ENCODE measurements at places on chromosomes 5 and 9.
A peak's percentile ranks its signal among the peaks of the same experiment; 100 is the strongest.

GRCh38 chr5:140262839-140263238, 40.1 kb downstream of the PFDN1 start:
- no peak for DNase-seq

GRCh38 chr5:14714706-14715105, 50.2 kb downstream of the OTULIN start:
- DNase-seq = no peak

- no peak for DNase-seq
These were observed 172.1 kb downstream of the PPP2R2B start for GRCh38 chr5:146706321-146706972.

- no peak for DNase-seq
These were observed 381.6 kb upstream of the ADAMTS16 start for GRCh38 chr5:4758550-4758949.

GRCh38 chr9:92164490-92164889, 49.3 kb upstream of the SPTLC1 start:
- no peak for DNase-seq

DNA sequence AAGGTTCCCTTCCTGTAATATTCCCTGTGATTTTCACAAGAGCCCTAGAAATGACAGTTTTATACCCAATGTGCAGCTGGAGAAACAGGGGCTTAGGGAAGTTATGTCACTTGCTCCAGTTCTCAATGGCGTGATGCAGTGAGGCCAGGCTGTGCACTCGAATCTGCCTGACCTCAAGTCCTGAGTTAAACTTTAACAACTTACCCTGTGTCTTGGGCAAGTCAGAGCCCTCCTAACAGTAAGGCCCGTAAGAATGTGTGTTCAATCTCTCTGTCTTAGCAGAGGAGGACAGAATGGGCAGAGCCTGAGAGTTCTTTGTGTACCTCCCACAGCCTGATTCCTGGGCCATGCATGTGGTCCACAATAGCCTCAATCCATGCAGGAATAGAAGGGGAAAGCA, 181.1 kb downstream of the TRIM32 start:
- no peak for DNase-seq

DNA sequence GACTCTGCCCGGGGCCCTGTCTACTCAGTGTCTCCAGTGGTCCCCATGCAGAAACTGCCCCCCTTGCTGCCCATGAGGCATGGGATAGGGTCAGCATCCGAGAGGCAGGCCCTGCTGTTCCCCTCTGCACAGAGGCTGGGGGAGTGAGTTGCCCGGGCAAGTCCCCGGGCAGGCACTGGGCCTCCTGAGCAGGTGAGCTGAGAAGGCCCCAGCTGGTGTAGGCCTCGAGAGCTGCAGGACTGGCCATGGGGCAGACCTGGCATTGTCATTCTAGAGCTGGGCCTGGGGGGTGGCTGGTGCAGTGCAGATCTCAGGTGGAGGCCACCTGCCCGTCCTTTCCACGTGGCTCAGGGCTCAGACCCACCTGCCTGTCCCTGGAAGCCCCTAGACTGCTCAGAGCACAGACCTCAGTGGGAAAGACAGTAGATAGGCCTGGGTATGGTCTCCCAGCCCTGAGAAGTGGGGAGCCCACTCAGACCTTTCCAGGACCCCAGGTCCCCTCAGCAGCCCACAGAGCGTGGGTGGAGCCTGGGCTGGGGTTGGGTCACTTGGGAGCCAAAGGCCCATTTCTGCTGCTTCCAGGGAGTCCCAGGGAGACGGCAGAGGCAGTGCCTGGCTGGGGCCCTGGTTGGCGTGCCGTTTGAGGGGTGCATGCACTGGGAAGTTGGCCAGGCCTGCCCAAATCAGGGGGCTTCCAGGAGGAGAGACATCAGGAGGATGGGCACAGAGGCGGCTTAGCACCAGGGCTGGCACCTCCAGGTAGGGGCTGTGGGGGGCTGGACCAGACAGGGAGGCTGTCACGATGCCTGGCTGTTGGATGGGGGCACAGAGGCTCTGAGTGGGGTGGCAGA, 4.8 kb upstream of the NOTCH1 start:
- DNase-seq = no peak

GRCh38 chr9:121868626-121869025, 217.2 kb downstream of the DAB2IP start:
- DNase-seq = no peak

- DNase-seq = peak; percentile 42
These were observed 21.3 kb downstream of the C5orf58 start for GRCh38 chr5:170254056-170254455.

GRCh38 chr5:3594510-3595005, 1.1 kb upstream of the IRX1 start:
- DNase-seq = no peak

GRCh38 chr9:95409650-95410426, 92.3 kb upstream of the FANCC start:
- no peak for DNase-seq

- DNase-seq = no peak
These were observed 76.6 kb downstream of the GOLM1 start for GRCh38 chr9:86022687-86023266.

DNA sequence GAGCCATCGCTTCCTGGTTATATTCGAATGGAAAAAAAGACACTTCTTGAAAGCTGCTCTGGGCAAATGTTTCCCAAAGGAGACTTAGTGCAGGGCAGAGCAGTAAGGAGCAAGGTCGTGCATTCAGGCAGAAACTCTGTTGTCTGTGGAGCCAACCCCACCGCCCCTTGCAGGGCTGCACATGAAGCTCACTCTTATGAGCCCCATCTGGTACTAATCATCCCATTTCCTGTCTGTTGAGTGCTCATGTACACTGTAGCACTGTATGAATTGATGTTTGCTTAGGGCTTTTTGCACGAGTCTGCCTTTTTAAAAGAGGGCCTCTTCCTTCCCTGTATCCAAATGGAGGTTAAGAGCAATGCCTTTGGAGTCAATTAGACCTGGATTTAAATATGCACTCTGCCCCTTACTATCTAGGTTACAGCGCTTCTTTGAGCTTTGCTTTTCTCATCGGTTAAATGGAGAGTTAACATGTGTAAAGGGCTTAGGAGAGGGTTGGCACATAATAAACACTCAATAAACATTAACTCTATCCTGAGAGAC, 25.4 kb downstream of the HMHB1 start:
- no peak for DNase-seq

DNA sequence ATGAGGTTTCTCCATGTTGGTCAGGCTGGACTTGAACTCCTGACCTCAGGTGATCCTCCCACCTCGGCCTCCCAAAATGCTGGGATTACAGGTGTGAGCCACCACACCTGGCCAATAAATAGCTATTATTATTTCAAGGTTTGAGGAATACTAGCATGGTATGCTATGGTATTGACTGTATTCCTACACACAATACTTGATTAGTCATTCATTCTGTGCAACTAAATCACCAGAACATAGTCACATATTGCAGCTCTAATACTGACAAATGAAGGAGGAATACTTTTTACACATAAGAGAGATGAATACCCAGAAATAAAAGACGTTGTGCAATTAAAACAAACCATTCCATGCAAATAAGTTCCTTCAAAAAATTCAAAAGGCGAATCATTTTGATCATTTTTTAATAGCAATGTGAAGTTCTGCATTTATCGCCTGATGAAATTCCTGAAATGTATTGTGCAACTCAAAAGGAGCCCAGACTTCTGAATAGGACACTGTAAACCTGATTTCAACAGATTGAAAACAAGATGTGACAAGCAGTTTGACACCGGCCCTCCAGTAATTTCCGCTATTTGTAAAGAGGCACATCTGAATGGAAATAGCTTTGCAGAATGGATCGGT, 687.4 kb upstream of the SEMA6A start:
- no peak for DNase-seq

- no peak for DNase-seq
These were observed 333.6 kb upstream of the MEF2C start for GRCh38 chr5:89216606-89217005.

DNA sequence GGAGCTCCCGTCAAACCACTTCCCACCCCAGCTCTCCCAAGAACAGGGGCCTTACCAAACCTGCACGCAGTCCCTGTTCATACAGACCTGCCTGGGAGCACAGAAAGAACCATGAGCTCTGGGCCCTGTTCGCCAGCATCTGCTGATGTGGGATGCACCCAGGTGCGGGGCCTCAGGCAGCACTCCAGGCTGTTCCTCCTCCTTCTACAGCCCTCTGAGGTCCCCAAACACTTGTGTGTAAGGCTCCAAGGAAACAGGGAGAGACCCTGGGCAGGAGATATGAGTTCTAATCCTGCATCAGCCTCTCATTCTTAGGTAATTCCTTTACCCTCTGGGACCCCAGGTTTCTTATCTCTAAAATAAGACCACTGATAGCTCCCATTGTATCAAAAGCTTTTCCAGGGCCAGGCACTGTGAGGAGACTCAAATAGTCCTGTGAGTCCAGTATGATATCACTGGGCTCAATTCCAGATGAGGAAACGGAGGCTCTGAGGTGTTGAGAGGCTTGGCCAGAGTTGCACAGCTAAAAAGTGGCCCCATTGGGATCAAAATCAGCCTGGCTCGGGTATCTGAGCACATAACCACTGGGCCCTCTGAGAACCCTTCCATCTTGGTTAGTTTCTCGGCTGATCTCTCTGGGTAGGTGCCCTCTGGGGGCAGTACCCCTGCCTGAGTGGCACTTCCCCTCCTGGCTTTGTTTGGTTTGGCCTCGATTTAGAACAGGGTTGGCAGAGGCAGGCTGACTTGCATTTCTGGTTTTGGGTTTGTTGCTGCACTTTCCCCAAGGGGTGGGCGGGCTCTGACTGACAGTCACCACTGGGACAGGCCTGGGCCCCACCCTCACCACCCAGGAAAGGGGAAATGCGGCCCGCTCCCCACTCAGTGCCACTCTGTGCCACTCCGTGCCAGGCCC, 116.8 kb downstream of the RGS3 start:
- peak; percentile 30 for DNase-seq

DNA sequence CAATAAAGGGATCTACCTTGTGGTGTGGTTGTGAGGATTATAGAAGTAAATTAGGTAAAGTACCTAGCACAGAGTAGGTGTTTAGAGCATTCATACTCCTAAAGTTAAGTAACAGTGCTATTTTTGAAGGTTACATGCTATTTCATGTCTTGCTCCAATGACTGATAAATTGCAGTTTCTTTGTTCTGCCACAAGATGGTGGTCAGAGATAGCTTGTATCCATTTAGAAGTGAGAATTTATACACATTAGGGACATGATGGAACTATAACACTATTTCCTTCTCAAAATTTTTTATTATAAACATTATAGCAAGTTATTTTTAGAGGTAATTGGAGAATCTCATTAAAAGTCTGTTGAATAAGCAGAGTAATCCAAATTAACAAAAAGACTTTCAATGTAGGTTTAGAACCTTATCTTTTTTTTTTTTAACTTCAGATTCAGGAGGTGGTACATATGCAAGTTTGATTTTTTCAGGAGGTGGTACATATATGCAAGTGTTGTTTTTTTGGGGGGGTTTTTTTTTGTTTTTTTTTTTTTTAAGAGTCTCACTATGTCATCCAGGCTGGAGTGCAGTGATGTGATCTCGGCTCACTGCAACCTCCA, 17.1 kb downstream of the MTREX start:
- DNase-seq = no peak

- DNase-seq = no peak
These were observed 22.7 kb downstream of the SNX18 start for GRCh38 chr5:54540286-54540685.

- DNase-seq = no peak
These were observed 494.9 kb upstream of the MEF2C start for GRCh38 chr5:89377767-89378455.

DNA sequence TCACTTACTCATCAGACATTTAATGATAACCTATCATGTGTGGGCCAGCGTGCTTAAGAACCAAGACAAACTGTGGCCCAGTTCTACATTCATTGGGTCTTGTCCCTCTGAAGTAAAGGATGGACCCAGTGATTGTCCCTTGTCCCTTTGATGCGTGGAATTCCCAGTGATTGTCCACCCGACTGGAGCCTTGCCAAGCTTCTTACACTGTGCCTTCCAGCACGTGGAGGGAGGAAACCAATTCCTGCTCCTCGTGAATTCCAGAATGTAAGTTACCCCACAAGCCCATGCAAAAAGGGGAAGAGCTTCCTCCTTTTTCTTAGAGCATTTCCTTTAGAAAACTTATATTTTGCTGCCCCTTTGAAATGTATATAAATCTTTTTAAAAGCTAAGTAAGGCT, 7.9 kb downstream of the CKMT2 start:
- no peak for DNase-seq

- no peak for DNase-seq
These were observed 4.6 kb downstream of the EPB41L4B start for GRCh38 chr9:109316207-109316640.

- DNase-seq = no peak
These were observed 44.8 kb upstream of the BNC2 start for GRCh38 chr9:16915126-16915831.

- DNase-seq = no peak
These were observed 124.2 kb upstream of the ATP10B start for GRCh38 chr5:160976181-160976580.

DNA sequence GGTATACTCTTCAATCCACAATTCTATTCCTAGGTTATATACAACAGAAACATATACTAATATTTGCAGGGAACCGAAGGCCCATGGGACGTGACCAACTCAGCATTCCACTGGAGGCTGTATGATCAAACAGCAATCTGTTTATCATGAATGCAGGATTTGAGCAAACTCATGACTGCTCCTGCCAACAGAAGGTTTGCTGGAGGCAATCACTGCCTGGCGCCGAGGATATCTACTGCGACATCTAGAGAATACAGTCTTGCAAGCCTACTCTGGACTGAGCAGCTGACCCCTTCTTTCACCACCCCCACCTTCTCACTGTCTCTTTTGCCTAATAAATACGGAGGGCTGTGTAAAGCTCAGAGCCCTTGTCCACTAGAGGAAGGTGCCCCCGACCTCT, 90.5 kb upstream of the CDH10 start:
- DNase-seq = no peak

- DNase-seq = no peak
These were observed 7.0 kb downstream of the TMEM252 start for GRCh38 chr9:68533678-68534077.

DNA sequence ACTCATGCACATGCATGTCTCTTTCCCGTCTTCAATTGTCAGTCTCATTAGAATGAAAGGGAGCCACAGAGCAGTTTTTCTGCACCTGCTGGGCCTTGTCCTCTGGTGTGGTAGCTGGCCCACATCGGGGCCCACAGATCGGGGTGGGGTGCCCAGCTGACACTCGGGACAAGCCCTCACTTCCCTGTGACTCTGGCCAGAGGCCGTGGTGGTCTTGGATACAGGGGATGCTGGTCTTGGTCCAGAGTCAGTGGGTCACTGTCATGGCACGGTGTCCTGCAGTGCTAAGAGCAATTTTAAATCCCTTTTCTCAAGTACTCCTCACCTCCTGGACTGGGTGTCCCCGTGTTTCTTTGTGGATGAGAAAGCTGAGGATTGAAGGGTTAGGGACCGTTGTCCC, 193.2 kb downstream of the CACNA1B start:
- DNase-seq = no peak

DNA sequence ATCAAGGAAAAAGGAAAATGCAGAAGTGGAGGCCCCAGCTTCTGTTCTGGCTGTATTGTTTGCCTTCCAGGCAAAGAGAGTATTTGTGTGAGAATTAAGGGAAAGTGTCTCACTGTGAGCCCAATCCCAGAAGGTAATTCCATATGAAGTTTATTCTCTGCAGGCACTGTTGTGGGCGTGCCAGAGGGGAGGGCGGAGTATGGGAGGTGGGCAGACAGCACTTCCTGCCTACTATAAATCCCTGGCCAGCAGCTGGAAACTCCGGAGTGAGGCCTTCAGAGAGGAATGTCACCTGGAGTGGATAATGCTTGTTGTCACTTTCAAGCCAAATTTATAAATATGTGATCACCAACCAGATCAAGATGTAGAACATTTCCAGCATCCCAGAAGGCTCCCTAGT, 209.5 kb downstream of the ARHGAP26 start:
- no peak for DNase-seq
